ENCODE measurements at places on chromosomes 6 and 20.

- no peak for DNase-seq
Measured at GRCh38 chr6:127107916-127108315, 10.6 kb upstream of the RSPO3 start.

- no peak for DNase-seq
Measured at GRCh38 chr6:40550202-40551101, 36.7 kb downstream of the LRFN2 start.

DNA sequence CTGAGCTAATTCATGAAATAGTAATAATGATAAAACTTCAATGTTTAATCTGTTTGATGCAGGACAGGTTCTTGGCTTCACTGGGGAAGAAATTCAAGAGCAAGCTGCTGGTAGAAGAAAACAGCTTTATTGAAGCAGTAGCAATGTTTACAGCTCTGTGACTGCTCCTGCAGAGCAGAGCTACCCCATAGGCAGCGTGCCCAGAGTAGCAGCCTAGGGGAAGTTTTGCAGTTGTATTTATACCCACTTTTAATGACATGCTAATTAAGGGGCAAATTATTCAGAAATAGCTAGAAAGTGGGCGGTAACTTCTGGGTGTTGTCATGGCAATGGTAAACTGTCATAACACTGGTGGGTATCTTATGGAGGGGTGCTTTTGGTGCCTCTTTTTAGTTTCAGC lies 518.0 kb downstream of the RFPL4B start:
- DNase-seq, result no peak

GRCh38 chr6:135066806-135067205 lies 12.2 kb upstream of the HBS1L start:
- DNase-seq, result no peak

- no peak for DNase-seq
Measured at GRCh38 chr6:7201444-7201731, 93.6 kb downstream of the RREB1 start.

DNA sequence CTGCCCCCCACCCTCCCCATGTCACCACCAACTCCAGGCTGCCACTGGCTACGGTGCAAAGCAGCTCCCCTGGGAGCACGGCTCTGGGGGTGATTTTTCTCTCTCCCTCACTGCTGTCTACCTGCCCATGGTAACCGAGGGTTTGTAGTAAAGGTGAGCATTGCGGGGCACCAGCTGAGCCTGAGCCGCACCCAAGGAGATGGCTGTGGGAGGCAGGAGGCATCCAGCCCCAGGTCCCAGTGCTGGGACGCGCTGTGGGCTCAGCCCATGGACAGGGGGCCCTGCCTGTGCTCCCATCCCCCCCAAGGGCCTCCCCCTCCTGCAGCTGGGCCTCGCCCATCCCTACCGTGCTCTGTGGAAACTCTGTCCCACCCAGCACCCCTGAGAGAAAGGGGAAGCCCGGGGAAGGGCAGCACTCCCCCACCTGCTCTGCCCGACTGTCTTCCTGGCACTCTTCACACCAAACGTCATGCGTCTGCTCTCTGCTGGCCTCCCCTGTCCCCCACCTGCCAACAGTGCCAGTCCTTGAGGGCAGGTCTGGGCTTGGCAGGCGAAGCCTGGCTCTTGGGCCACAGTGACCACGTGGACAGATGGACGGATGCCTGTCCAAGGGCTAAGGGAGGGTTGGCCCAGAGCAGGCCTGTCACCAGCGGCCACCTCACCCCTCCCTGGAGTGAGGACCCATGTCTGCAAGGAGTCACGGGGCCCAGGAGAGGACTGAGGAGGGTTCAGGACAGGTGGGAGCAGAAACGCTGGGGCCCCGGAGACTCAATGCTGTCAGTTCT lies 3.8 kb upstream of the CHRNA4 start:
- no peak for DNase-seq

GRCh38 chr6:41449399-41450245 lies 96.6 kb upstream of the FOXP4 start:
- DNase-seq, result peak; percentile 50

- DNase-seq, result no peak
Measured at GRCh38 chr6:139243536-139243935, 48.3 kb downstream of the TXLNB start.

- DNase-seq, result no peak
Measured at GRCh38 chr6:123404975-123405374, 231.8 kb downstream of the TRDN start.

DNA sequence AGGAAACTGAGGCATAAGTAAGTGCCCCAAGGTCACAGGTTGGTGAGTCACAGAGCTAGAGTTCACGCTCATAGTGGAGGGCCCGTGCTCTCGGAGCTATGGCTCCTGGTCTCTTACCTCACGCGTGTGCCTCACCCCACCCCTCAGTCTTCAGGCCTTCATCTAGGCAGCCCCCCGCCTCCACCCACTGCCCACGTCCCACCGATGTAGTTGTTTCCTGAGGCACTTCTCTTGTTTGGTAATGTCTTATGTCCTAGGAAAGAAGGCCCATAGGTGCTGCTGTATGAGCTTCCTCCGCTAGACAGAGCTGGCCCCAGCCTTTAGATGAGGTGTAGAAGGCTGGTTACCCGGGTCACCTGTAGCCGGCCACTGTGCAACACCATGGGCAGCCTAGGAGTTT lies 5.1 kb downstream of the RIPK1 start:
- no peak for DNase-seq

GRCh38 chr6:897528-898207 lies 204.7 kb upstream of the EXOC2 start:
- no peak for DNase-seq

DNA sequence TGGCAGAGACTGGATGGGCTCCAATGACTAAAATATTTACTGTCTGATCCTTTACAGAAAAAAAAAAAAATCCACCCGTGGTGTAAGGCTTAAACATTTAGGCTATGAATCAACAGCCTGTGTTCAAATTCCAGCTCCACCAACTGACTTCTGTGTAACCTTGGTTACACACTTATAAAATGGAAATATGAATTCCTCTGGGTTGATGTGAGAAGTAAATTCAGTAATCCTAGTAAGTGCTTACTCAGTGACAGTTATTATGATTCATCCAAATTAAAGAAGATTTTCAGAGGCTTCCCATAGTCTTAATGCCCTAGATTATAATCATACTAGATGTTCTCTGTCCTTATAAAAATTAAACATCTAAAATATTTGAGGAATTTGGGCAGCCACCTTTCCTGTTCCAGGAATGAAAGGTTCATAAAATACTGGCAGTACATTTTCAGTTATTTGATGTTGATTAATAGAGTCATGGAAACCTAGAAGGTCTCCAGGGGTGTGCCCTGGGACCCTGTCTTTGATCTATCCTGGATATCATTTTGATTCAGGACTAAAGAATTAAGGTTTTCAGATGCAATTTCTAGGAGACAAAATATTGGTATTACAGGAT lies 180.3 kb upstream of the ZNF217 start:
- no peak for DNase-seq

- DNase-seq, result no peak
Measured at GRCh38 chr20:21262812-21263211, 40.3 kb upstream of the XRN2 start.

Measured in COR-L47 (cell line).